ENCODE measurements at places on chromosomes 16 and 17.

DNA sequence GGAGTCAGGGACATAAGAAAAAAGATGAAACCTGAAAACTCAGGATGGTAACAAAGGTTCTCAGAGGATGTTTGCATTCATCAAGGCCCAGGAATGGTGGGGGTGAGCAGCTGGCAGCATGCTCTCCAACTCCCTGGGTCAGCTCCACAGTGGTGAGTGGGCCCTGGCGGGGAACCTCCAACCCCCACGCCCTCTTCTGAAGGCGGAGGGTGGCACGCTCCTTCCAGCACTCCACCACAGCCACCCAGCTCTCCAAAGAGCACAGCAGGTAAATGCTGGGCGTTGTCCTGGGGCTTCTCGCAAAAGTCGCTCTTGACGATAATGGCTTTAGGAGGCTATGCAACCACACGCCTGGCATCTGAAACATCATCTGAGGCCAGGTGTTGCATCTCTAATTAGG, 173.8 kb downstream of the C16orf78 start:
- no peak for DNase-seq

DNA sequence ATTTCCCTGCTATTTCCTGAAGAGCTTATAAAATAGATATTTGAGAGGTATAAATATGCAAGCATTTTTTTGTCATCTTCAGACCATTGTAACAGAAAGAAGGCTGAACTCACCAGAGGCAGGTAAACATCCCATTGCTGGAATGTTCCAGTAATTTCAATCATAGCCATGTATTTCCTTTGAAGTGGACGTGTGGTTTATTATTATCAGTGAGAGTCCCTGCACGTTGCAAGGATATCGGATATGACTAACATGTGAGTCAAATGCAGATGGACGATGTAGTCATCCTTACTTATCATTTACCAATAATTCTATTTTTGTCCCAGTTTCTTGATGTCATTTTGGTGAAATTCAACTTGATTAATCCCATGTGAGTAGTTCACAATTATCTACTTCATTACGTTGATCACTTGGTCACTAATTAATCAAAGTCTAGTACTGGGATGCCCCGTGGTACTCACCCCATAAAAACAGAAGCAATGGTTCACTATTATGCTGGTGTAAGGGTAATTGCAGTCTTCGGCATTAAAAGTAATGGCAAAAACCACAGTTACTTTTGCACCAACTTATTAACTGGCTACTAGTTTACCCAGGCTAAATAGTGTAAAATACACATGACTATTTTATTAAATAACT, 89.5 kb downstream of the VAT1L start:
- no peak for DNase-seq

- DNase-seq, result peak; percentile 98
Observed at GRCh38 chr16:648781-649589, at the start of gene WDR90. Gene WDR90 (plus strand): TSS chr16:649365. CDS start chr16:649417, 52 bp downstream.

GRCh38 chr17:42408061-42408460, 15.0 kb downstream of the CAVIN1 start:
- no peak for DNase-seq

DNA sequence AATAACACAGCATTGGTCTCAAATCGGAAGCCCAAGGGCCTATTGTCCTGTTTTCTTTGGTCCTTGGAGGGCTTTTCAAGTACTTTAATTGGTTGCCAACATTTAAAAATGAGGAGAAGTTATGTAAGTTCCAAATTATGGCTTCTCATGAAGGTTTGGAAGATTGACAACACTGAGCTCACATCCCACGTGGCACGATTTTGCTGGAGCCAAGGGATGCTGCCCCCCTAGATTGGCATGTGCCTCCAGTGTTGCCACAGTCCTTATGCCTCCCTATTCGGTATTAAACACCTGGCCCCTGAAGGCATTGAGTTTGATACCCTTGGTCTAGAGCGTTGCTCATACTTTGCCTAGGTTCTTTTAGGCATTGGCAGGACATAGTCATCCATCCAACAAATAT, 108.0 kb downstream of the ZNF18 start:
- DNase-seq, result no peak

DNA sequence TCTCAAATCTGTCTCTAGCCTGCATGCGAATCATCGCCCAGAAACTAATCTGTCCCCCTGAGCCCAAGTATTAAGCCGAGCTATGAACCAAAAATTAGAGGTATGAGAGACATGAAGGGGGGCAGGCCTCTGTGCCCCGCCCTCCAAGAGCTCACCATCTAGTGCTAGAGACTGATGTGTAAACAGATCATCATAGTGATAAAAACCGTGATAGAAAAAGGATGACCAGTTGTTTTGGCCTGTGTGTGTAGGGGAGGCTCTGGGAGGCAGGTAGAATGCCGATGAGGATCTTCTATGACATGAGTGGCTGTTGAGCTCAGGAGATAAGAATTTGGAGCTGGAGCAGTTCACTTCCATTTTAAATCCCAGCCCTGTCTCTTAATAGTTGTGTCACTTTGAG, 89.1 kb upstream of the TBX2 start:
- no peak for DNase-seq

DNA sequence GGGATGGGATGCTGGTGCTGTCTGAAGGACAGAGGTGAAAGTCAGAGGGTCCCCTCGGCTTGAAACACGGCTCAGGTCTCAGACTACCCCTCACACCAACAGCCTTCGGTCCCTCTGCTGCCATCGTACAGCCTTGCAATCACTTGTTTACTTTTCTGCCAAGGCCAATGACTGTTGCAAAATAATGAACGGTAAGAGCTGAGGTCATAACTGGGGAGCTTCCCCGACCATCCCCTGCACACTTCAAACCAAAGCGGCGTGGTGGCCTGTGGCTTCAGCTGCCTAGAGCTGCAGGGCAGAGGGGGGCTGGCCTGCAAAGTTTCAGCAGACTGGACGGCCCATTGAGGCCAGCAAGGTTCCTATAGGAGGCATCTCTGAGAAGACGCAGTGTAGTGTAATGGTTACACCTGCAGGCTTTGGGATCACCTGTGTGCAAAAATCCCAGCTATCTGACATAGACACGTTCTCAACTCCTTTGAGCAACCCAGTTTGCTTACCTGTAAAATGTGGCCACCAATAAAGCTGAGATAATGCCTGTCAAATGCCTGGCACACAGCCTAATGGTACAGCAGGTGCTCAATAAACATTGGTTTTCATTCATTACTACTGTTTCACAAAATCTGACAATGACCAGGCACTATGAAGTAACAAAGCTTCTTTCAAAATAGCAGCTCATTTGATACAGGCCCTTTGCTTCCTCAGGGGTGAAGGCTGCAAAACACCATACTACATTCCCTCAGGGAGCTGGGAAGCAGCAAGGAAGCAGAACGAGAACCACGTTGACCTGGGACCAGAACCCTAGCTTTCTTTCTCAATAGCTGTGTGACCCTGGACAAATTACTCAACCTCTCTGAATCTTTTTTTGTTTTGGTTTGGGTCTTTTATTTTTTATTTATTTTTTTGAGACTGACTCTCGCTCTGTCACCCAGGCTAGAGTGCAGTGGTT, 5.0 kb downstream of the PAM16 start:
- peak; percentile 89 for DNase-seq

DNA sequence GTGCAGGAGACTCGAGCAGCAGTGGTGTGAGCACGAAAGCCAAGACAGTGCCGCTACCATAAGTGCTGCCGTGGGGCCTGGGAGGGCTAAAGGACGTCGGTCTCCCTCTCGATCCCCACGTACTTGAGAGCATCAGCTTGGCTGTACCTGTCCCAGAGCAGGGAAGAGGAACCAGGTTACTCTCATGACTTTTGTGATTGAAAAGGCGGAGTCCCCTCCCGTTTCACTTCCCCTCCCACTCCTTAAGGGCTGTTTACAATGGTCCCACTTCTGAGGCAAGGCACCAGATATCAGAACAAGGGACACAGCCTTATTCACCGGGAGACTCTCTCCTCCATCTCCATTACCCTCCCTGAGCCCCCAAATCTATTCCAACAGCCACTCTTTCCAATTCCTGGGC, 20.1 kb downstream of the CNTNAP1 start:
- no peak for DNase-seq

DNA sequence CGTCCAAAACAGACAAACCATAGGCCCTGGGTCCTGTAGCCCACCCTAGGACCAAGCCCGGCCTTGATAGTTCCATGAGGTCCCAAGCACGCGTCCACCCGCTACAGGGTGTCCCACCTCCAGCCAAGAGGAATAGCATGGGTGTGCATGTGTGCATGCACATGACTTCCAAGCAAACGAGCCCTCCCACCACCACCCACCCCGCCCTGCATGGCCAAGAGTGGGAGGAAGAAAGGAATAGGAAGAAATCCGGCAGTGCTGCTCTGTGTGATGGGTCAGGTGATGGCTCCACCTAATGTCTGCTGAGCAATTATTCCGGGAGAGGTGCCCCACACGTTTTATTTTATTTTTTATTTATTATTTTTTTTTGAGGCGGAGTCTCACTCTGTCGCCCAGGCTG, 184.6 kb downstream of the ZNF423 start:
- no peak for DNase-seq

DNA sequence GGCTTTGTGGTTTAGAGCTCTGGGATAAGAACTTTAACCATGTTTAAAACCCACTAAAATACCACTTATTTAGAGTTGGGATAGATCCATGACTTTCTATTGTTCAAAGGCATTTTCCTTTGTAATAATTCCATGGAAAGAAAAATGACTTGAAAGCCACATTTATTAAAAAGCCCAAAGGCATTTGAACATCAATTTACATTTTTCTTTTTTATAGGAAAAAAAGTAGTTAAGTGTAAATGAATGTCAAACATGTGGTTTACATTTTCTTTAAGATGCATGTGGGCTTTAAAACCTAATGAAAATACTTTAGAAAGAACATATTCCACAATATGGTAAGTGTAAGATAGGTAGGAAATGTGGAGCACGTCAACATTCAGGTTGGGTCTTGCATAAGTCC, 443.2 kb downstream of the TOX3 start:
- no peak for DNase-seq

DNA sequence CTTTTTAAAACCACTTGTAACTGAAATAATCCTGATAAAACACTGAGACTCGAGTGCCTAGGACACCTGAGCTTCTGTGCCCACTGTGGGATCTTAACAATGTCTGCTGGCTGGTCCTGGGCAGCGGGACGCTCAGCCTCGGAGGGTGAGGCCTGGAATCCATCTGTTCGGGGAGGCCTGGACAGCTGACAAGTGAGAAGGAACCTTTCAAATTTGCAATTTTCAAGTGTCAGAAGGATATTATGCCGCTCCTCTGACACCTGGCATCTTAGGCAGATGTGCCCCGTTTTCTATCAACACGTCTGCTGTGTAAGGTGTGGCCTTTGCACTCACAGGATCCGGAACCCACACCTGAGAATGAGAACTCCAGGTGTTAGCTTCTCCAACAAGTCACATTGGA, 33.1 kb upstream of the C16orf78 start:
- no peak for DNase-seq

- DNase-seq, result no peak
Observed at GRCh38 chr16:22397464-22397863, 23.0 kb upstream of the CDR2 start.

DNA sequence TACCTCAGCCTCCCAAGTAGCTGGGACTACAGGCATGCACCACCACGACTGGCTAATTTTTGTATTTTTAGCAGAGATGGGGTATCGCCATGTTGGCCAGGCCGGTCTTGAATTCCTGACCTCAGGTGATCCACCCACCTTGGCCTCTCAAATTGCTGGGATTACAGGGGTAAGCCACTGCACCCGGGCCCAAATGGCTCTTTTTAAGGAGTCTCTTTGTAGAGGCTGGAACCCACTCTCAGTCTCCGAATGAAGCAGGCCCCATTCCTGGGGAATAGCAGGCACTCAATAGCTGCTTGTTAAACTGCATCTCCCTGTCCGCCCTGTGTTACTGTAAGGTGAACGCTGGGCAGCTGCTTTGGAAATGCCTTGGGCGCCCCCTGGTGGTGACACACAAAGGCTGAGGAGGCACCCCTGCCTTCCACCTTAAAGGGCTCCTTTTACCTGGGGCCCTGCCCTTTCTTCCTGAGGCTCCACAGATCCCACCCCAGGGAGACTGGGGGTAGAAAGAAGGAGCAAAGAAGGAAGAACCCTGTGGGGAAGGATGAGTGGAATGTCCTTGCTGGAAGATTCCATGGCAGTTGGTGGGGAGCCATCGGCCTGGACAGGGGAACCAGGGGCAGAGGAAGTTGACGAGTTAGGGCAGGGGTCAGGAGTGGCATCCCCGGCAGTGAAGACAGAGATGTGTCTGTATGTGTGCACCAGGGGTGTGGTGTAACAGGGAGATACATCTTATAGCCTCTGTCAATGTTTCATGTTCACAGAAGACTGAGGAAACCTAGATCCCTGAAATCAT, 6.1 kb upstream of the SP2 start:
- peak; percentile 70 for DNase-seq

Data from HuH-7.5 (cell line).